ENCODE measurements at places on chromosomes 11 and 22.
A peak's percentile ranks its signal among the peaks of the same experiment; 100 is the strongest.

DNA sequence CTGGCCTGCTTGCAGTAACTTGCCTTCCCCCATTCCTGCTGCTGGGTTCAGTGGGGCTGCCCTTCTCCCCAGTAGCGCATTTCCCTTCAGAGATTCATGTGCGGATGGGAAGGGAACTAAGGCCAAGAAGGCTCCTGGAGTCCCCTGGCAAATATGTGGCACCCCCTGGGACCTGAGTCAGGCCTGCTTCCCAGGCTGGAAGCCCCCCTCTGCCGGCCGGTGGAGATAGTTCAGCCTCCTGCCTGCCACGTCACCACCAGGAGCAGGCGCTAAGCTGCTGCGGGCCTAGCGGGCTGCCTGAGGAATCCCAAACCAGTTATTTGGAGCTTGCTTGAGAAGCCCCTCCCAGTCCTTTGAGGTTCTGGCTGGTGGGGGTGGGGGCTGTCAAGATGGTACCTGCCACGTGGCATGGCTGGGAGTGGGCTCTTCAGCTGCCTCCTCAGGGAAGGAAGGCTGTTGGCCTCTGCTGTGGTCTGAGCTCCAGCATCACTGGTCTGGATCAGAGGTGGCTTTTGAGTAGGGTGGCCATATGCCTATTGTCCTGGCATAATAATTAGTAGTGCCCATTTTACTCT is 2.0 kb downstream of the SERPINH1 start:
- peak; percentile 66 for DNase-seq

DNA sequence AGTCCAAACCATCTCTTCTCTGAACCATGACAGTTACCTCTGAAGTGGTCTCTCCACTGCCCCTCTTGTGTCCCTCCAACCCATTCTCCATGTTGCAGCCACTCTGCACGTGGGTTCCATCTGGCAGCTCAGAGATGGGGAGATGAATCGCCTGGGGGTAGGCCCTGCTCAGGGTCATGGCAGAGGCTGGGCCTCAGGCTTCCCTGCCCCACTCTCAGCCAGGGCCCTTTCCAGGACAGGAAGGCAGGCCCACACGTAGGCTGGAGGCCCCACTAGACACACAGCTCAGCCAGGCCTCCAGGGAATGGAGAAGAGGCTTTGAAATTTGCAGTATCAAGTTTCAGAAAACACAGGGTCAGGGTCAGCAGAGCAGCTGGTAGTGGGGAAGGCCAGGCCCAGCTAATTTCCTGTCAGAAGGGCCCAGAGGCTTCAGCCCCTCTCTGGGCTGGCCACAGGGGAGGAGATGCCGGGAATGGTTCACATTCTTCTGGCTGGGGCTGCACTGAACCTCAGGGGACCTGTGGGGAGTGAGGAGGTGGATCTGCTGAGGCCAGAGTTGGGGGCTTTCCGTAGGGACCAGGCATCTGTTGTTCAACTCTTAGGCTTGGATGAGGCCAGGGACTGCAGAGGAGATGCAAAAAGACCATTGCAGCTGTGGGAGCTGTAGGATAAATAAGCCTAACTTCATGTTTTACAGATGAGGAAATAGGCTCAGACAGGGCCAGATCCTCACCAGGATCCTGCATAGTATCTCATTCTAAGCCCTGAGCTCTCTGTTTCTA is 101.6 kb downstream of the SWAP70 start:
- peak; percentile 47 for DNase-seq

- DNase-seq, result no peak
Observed at GRCh38 chr11:103380031-103380430, 270.8 kb downstream of the DYNC2H1 start.

- no peak for DNase-seq
Observed at GRCh38 chr11:59423835-59424234, 2.4 kb downstream of the OR5A2 start.

GRCh38 chr22:46897246-46897623 is 134.8 kb downstream of the TBC1D22A start:
- no peak for DNase-seq

- DNase-seq, result no peak
Observed at GRCh38 chr22:49963647-49964026, 3.1 kb downstream of the PIM3 start.

DNA sequence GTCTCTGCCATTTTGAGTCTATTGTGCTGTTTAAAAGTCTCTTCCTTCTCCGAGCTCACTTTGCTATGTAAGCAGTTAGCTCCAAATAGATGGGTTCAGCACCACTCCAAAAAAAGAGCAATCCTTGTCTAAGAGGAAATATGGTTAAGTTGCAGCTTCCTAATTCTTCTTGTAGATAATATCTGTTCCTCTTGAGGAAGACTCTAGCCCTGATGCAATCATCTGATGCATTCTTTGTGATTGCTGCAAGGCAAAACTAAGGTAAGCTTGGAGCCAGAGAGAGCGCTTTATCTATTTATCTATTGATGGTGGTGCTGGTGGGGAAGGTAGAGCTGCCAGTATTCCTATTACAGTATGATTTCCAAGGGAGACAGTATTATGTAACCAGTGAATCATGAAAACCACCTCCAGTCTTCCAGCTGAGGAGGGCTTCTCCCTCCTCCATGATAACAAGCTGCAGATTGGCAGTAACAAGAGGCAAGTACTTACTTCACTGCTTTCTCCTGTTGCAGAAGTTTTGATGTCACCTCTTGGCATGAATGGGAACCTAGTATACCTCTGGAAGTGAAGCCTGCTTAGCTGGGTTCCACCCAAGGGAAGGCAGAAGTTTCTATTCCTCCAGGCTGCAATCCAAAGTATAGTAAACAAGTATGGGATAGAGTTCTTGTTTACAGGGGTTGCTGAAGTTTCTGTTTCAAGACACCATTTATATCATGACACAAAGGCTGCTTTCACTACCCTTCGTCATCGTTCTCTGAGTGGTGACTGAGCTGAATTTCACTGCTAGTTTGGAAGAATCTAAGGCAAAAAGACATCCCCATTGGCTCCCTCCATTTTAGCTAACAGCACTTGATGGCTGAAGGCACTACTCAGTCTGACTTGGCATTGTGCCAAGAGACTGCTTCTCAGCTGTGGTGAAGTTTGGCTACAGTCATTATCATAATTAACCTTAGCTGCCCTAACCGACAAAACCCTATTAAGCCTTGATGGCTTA is 49.7 kb downstream of the FDX1 start:
- no peak for DNase-seq

DNA sequence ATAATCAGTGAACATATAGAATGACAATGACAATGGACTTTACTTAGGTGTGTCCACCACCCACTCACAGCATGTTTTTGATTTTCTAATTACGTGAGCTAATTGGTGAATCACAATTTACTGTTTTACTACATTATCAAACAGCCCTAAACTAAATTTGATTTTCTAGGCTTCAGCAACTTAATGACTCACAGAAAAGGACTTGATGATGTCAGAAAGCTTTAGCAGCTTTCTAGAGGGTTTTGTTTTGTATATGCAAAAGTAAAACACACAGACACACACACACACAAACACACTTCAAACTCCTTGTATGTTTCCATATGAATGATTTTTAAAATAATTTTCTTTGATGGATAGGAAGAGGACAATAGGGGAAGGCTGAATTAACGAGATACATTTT is 878.6 kb upstream of the CCDC90B start:
- peak; percentile 56 for DNase-seq

- DNase-seq, result no peak
Observed at GRCh38 chr11:103923451-103923931, 112.9 kb upstream of the DDI1 start.

DNA sequence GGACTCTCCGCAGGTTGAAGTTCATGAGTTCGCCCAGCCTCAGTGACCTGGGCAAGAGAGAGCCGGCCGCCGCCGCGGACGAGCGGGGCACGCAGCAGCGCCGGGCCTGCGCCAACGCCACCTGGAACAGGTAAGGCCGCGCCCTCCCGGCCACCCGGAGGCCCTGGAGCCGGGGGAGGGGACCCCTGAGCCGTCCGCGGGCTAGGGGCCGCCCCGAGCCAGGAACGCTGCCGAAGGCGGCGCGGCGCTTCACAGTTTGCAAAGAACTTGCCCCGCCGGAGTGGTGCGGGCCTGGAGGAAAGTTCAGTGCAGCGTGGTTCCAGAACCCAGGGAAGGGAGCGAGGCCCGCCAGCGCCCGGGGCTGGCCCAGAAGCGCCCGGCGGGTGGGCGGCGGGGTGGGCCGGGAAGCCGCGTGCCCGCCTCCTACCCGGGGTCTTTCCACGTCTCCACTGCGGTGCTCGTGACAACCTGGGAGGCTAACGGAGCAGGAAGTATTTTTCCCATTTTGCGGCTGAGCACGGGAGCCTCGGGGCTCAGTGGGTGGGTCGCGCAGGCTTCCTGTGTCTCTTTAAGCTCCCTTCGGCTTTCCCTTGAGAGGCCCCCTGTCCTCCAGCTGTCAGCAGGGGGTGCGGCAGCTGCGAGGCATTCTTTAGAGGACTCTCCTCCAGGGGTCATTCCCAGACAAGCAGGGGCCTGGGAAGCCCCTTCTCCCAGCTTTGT is 635 bp downstream of the PRR5 start:
- DNase-seq, result peak; percentile 79

- DNase-seq, result no peak
Observed at GRCh38 chr11:74417860-74418508, 19.8 kb upstream of the PGM2L1 start.

DNA sequence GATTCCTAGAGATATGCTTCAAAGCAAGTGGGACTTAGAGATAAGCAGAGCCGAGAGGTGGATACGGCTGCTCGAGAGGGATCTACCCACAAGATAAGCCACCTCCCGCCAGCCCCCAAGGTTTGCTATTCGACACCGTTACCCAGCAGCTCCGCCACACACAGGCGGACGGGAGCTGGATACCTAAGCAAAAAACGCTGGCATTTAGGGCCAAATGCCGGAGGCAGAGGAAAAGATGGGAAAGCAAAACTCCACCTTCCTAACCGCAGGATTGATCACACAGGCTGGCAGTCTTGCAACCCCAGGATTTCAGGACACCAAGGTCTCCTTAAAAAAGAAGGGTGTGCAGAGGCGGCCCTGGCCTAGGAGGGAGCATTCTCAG is 709 bp downstream of the FTH1 start:
- peak; percentile 46 for DNase-seq

GRCh38 chr11:62607714-62608113 is 4.9 kb downstream of the EML3 start:
- no peak for DNase-seq

GRCh38 chr22:40175611-40176244 is 2.0 kb upstream of the TNRC6B start:
- no peak for DNase-seq

DNA sequence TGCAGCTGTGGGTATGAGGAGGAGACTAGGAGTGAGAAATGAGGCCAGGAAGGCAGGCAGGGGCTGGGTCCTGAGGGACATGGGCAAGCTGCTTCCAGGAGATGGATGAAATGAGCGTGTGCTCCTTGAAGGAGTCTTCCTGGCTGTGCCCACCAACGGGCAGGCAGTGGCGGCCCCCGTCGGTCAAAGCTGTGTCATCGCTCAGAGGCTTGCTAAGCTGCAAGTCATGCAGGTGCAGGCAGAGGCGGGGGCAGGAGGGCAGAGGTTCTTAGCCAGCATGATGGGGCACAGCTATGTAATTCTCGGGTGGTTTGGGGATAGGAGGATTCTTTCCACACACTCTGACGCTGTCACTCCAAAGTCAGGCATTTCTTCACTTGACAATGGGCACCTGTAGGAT is 12.5 kb upstream of the PEX26 start:
- no peak for DNase-seq

DNA sequence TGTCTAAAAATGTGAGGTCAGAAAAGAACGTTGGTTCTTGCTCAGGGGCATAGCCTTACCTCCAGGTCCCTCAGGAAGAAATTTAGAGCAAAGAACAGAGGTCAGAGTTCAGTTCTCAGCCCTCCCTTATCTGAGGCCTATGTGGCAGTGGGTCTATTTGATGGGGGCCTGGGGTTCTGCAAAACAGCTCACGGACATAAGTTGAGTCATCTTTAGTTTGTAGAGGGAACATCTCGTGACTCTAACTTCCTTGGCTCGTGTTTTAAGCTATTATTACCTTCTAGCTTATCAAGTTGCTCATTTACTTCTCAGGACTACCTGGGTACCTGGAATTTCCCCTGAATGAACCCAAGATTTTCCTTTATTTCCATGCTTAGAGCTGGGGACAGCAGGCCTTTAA is 91.3 kb upstream of the AMOTL1 start:
- no peak for DNase-seq

- DNase-seq, result no peak
Observed at GRCh38 chr22:37777122-37777687, 30.5 kb upstream of the GCAT start.
